ENCODE measurements at places on chromosomes 2 and 18.

DNA sequence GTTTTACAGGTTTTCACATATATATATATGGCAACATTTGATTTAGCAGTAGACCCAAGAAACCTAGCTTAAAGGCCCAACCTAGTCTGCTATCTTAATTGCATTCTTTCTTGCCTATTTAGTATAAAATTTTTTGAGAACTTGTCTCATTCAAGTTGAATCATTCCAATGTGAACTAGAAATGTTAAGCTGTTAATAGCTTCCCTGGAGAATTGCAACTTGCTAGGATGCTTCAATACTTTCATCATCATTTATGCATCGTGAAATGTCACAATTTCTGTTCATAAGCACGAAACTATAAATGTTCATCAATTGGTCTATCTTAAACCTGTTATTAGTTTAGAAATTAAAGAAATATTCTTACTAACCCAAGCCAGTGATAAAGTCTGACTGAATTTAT, 217.6 kb downstream of the BABAM2 start:
- DNase-seq, result no peak

DNA sequence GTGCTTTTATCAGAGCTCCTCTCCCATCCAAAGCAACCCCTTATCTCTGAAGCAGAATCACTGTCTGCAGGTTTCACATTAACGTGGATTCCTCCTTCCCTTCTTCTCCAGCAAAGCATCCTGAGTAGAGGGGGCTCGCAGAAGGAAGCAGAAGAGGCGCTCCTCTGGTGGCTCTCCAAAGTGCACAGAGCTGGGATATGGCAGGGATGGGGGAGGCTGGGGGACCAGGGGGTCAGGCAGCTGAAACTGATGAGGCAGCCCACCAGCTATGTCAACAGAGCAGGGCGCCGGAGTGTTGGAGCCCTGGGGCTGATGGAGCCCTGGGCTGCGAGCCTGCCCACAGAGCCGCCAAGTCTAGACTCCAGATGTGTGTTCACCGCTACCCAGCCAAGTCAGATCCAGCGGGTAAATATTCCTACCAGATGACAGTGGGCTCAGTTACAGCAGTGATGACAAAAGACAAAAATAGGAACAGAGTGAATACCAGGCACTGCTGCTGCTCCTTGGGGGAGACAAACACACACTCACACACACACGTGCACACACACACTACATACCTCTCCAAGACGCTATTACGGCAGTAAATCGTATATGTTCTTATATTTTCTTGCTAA, 678.3 kb upstream of the ID2 start:
- no peak for DNase-seq

DNA sequence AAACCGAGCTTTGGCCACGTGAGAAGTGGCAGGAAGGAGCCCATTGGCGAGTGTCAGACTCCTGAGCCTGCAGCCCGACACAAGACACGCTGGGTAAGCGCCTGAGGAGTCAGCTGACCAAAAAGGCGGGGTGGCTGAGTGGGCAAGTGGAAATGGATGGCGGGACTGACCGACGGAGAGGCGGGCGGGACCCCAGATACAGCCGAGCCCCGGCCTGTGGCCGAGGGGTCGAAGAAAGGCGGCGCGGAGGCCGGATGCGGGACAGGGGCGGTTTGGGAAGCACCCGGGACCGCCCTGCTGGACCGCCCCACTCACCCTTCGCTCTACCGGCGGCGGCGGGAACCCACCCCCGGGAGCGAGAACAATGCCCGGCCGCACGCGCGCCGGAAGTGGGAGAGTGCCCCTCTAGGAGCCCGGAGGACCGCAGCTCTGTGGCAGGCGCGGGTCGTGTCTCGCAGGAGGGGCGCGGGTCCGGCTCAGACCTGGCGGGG, 22.8 kb downstream of the ZSCAN30 start:
- DNase-seq, result peak; percentile 82

DNA sequence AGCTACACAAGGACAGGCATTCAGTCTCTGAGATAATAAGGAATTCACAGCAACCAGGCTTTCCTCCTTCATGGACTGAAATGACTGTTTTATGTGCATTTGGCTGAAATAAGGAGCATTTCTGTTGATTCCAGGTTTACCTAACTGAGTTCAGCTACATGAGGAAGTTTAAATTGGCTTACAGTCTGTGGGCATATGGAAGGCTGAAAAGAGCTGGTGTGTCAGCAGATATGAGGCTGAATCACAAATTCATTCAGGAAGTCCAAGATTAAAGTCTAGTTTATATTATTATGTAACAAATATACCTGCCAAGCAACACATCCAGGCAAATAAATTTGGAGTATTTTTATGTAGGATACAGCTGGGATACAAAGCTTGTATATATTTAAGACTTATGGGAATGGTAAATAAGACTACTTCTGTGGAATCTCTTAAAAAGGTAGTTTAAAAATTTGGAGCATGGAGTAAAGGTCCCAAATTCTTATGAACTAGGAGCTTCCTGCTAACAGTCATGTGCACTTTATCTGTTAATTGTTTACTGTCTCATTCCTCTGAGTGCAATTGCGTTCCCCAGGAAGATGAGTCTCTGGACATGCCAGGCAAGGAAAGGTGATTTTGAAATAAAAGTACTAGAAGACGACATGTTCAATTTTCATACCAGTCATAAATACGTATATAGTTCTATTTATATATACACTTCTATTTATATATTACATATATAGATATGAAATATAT, 53.0 kb downstream of the ZC3H8 start:
- DNase-seq, result no peak
